CD4-positive, alpha-beta T cell treated with Interleukin-17A for 4 hours (primary cell): ENCODE measurements at places on chromosomes 2 and 18.
A peak's percentile ranks its signal among the peaks of the same experiment; 100 is the strongest.

GRCh38 chr2:60318544-60318943 lies 234.9 kb downstream of the BCL11A start:
- no peak for DNase-seq

DNA sequence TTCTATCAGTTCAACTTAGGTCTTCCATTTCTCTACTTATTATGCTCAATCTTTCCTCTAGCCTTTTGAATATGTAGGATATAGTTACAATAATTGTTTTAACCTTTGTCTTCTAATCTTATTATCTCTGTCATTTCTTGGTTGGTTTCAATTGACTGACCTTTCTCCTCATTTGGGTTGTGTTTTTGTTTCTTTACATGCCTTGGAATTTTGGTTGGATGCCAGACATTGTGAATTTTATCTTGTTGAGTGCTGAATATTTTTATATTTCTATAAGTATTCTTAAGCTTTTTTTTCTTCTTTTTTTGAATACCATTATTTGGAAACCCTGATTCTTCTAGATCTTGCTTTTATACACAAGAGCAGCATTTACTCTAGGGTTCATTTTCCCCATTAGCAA lies 30.7 kb upstream of the TMEM247 start:
- DNase-seq = no peak

GRCh38 chr18:76974386-76974785 lies 152.0 kb downstream of the ZNF236 start:
- no peak for DNase-seq

DNA sequence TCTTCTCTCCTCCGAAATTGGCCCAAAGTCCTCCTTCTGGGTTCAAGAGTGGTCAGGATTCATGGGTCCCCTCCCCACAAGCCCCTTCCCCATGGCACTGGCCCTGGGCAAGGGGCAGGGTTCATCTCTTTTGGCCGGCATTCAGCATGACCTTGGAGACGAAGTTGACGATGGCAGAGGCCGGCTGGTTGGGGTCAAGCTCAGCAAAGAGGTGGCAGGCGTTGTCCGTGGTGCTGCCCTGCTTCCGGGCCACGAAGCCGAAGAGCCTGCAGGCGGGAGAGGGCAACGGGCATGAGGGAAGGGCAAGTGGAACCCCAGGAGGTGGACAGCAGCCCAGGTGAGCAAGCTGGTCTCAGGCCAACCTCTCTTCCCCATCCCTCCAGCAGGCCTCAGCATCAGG lies 198.5 kb downstream of the TNS1 start:
- DNase-seq = no peak

DNA sequence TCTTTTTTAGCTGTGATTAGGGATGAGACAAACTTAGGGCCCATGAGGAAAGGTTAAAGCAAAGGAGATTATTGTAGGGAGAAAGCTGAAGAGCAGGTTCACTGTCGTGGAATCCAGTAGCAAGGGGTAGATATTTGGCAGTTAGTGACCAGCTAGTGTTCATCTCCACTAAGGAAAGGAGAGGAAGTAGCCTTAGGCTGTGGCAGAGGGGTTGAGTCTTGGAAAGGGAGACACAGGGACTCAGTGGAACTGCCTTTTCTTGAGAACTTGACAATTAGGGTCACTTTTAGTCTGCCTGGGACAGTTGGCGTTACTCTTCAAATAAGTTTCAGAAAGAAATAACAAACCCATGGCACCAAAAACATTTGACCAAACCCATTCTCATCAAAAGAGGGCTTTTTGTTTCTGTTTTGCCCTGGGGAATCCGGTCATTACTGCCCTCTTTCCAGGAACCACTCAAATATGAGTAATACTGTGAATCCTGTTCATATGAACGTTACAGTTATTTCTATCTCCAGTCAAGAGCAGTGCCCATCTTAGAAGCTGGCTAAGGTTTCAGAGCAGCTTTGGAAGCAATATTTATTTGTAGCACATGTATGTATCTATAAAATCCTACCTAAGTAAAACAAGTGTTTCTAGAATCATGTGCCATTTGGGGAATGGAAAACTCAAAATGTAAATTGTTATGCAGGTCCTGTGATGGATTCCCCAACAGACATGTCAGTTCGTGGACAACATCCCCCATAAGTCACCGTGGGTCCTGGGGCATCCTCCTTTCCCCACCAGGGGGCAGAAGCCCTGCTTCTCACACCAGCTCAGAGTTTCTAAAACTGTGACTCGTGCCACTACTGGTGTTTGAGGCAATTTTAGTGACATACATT lies 77.3 kb upstream of the PHLPP1 start:
- peak; percentile 60 for DNase-seq

- peak; percentile 72 for DNase-seq
These were observed at the start of gene CYTIP for GRCh38 chr2:157443795-157444640. Gene CYTIP (minus strand): TSS chr2:157444089. CDS start chr2:157444020, 69 bp downstream.

DNA sequence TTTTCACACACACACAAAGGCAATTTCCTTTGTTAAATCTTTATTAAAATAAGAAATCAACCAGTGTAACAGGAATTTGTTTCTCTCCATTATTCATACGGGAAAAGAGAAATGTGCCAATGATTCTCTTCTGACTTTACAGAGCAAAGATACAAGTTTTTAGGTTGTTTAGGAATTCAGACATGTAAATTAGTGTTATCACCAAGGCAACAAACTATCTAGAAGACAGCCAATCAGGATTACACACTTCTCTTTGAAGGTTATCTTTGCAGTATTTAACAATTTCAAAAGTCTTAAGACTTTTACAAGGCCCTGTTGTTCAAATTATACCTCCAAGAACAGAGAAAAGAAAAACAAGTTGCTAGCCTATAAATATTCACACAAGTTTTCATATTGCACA lies 14.5 kb downstream of the CD302 start:
- no peak for DNase-seq

- no peak for DNase-seq
These were observed 90.4 kb downstream of the TPO start for GRCh38 chr2:1503471-1504310.

- no peak for DNase-seq
These were observed 428.1 kb downstream of the THSD7B start for GRCh38 chr2:137193401-137193800.

- DNase-seq = no peak
These were observed 164.2 kb downstream of the ANTXR1 start for GRCh38 chr2:69177063-69177771.
